ENCODE measurements at places on chromosomes 7 and 10.

GRCh38 chr7:131170440-131171271 lies 157.0 kb upstream of the MKLN1 start:
- no peak for DNase-seq

DNA sequence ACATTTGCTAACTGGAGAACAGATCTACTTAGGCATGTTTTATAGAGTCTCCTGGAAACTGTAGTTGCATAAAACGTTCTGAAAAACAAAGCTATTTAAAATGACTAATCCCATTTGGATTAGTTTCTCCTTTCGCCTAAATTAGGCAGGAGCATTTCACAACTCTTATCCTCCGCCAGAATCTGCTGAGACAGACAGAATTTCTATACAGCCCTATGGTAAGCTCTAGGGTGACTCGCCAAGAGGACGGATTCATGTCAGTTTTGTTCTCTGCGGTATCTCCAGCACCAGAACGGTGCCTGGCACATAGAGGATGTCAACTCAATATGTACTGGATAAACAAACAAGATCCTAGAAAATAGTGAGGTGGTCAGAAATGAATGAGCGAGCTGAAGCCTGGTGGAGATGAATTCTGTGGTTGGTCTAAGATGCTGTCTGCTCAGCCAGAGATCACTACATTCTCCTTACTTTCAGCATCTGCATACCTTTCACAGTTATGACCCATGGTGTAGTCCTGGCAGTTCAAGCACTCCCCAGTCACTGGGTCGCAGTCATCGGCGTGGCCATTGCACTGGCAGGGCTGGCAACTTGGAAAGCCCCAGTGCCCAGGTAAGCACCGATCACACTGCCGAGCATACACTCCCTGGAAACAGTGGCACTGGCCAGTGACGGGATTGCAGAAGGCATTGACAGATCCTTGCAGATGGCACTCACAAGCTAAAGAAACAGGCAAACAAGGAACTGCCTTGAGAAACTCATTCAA lies 44.0 kb downstream of the LAMB1 start:
- no peak for DNase-seq

- DNase-seq = peak; percentile 48
Measured at GRCh38 chr10:100518761-100519241, 860 bp downstream of the SEC31B start.

DNA sequence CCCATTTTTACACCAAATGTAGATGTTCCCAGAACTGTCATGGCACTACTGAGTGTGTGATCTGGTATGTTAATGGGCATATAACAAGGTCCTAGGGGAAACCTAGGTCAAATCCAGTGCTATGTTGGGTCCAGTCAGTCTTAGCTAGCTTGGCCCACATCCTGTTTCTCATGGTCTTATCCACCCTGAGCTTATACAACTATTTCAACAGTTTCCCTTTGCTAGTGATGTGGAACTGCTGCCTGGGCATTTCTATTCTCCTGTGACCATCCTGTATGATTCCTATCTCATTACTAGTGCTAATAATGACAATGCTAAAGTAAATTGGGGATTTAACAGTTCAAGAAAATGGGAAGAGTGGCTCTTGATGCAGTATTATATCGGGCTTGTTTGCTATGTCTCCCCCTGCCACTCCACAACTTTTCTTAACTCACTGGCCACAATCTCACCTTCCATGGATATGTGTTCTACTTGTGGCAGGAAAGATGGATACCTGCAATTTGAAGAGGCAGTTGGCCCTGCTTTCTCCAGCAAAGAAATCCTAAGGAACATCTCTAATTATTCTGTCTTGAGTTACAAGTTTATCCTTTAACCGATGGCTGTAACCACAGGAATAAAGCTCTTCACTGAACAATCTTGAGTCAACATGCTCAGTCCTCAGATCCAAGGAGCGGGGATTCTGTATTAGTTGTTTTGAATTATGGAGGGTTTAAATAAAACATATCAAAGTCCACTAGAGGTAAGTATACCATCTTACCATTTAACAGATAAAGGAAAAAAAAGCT lies 707.8 kb downstream of the XPNPEP1 start:
- no peak for DNase-seq

DNA sequence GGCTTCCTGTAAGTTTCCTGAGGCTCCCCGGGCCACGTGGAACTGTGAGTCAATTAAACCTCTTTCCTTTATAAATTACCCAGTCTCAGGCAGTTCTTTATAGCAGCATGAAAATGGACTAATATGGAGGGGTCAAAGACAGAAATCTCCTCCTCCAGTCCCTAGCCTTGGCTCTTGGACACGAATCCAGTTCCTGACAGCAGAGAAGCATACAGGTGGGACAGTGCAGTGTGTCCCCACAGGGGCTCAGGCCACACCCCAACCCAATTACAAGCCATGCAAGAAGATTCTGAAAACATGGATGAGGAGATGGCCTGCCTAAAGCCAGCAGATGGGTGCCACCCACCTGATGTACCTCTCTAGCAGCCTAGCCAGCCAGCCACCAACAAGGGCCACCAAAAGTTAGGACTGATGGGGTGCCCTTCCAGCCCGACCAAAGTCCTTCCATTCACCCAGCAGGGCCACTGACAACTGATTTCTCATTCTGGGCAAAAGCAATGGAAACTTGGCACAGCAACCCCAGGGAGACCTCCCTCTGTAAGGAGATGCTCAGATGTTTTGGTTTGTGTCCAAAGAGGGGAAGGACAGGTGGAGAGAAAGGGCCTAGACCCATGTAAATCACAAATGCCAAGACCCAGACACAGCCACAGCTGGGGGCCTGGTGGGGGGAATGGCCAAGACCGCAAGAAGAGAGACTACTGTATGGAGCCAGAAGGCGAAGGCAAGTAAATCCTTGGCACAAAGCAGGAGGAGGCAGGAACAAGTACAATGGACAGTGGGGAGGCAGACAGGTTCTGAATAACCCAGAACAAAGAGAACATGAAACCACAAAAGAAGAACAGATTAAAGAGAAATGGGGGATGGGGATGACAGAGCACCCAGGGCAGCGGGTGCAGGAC lies 13.6 kb downstream of the GPRIN2 start:
- DNase-seq = no peak

- DNase-seq = no peak
Measured at GRCh38 chr10:93758891-93759410, 1.2 kb downstream of the LGI1 start.

GRCh38 chr7:24971333-24972165 lies 8.4 kb downstream of the OSBPL3 start:
- DNase-seq = peak; percentile 37

GRCh38 chr10:35274498-35275060 lies 61.7 kb upstream of the CCNY start:
- no peak for DNase-seq

- DNase-seq = no peak
Measured at GRCh38 chr10:11355592-11355991, 255.9 kb downstream of the USP6NL start.

- DNase-seq = no peak
Measured at GRCh38 chr10:124381011-124381611, 37.6 kb downstream of the OAT start.

DNA sequence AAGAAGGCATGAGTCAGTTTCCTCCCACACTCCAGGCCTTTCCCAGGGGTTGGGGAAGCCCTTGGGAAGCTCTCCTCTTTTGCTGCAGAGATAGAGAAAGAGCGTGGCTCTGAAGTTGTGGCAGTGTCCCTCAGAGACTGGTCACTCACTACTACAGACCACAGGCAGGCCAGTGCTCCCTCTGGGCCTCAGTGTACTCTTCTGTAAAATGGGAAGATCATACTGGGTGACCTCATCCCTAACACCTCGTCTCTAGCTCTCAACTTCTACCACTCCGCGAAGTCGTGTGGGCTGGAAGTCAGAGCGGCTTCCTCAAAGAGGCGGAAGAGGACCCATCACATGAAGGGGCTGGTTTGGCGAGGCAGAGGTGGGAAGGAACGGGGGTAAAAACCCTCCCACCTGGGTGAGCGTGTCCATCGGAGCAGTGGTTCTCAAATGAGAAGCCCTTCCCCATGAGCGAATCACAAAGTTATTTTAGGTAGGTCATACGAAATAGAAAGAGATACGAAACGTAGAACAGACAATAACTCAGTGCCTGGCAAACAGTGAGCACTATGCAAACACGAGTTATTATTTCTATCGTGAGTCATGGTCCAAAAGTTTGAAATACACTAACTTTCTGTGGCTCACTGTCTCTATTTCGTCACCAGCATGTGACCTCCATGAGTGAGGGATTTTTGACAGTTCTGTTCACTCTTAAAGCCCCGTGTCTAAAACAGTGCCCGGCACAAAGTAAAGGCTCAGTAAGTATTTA lies 32.7 kb downstream of the PRKAG2 start:
- DNase-seq = no peak

- no peak for DNase-seq
Measured at GRCh38 chr7:42046483-42046882, 190.5 kb downstream of the GLI3 start.

GRCh38 chr10:51368943-51369342 lies 294.7 kb downstream of the PRKG1 start:
- no peak for DNase-seq

DNA sequence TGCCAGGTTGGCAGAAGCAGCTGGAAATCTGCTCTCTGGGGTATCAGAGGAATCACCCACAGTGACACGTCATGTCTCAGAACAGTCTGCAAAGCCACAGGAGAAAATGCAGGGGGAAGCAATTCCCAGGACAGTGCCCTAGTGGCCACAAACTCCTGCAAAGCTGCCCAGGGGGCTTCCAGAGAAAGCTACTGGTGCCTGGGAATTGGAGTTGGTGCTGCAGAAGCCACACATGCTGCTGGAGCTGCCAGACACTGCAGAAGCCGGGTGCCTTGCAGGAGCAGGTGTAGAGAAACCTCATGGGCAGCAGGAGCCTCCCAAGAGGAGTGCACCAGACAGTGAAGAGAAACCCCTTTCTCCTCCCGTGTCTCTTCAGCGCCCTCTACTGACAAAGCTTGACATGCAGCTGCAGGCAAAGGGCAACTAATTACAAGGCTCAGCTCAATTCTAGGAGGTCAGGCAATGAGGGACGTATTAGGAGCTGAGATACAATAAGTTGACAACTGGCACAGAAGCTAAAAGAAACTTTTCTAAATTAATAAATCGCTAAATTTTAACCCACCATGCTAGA lies 30.2 kb upstream of the NUB1 start:
- DNase-seq = no peak

- no peak for DNase-seq
Measured at GRCh38 chr7:73446682-73447081, 13.1 kb downstream of the FZD9 start.

GRCh38 chr7:33556472-33556871 lies 348.9 kb upstream of the BMPER start:
- DNase-seq = no peak

DNA sequence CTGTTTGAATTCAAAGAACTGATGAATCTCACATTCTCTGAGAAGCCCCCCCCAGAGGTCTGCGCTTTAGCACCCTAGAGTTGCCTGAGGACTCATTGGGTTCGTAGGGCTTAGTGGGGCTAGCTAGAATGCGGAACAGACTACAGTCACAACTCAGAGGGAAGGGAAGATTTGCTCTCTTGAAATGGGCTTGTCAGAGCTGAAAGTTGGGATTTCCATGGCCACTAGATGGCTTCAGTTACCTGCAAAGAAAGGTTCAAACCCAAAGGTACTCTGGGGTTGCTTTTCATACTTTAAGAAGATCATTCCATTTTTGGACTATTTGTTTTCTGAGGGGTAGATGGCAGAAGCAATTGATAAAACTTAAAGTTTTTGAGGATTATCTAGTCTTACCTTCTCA lies 205.0 kb downstream of the BBS9 start:
- no peak for DNase-seq

DNA sequence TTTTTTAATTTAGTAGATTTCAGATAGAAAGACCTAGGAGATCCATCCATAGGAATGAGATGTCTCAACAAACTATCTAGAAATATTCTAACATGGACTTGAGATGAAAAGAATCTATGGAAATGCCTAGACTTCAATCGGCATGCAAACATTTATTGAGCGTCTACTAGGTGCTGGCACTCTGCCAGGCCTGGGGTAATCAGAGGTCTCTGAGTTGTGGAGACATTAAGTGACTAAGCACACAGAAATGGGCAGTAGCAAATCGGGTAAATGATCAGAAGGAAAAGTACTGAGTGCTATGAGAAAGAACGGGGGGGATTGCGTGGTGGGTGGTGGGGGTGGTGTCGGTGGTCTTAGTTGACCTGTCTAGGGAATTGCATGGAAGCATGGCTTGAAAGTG lies 466.6 kb downstream of the GALNT17 start:
- no peak for DNase-seq

DNA sequence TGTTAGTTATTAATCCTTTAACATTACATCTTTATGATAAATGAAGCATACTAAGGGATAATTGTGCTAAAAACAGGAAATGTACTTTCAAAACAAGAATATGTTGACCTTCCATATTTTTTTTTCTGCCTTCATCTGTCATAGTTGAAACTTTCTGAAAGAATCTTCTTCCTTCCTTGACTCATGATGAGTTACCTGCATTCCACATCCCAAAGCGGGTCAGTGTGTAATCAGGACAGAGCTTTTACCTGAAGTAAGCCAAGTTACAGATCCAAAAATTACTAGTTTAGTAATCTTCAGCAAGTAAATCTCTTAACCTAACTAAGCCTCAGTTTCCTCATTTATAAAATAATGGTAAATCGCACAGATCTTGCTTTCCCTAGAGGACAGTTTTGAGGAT lies 13.4 kb upstream of the ARL4A start:
- DNase-seq = no peak

- no peak for DNase-seq
Measured at GRCh38 chr7:145105561-145105960, 269.7 kb upstream of the TPK1 start.

- DNase-seq = no peak
Measured at GRCh38 chr10:101091546-101092290, 29.9 kb downstream of the KAZALD1 start.

DNA sequence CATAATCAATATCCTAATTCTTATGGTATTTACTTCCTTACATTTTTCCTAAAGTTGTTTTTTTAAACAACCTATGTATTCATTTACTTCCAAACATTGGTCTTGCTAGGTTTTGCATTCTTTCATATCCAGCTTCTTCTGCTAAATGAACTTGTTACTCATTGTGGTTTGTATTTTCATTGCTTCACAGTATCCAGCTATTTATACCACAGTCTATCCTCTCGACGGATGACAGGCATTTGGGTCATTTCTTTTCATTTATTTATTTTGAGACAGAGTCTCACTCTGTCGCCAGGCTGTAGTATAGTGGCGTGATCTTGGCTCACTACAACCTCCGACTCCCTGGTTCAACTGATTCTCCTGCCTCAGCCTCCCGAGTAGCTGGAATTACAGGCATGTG lies 66.8 kb downstream of the CCDC6 start:
- DNase-seq = no peak

- DNase-seq = no peak
Measured at GRCh38 chr7:101494602-101495329, 132.1 kb downstream of the COL26A1 start.

- DNase-seq = no peak
Measured at GRCh38 chr7:87456247-87456646, 19.2 kb downstream of the ABCB4 start.
